Brain pericyte (primary cell): ENCODE measurements at places on chromosomes 1 and 21.

- peak; percentile 86 for DNase-seq
Measured at GRCh38 chr1:227793948-227794816, 21.3 kb upstream of the PRSS38 start.

DNA sequence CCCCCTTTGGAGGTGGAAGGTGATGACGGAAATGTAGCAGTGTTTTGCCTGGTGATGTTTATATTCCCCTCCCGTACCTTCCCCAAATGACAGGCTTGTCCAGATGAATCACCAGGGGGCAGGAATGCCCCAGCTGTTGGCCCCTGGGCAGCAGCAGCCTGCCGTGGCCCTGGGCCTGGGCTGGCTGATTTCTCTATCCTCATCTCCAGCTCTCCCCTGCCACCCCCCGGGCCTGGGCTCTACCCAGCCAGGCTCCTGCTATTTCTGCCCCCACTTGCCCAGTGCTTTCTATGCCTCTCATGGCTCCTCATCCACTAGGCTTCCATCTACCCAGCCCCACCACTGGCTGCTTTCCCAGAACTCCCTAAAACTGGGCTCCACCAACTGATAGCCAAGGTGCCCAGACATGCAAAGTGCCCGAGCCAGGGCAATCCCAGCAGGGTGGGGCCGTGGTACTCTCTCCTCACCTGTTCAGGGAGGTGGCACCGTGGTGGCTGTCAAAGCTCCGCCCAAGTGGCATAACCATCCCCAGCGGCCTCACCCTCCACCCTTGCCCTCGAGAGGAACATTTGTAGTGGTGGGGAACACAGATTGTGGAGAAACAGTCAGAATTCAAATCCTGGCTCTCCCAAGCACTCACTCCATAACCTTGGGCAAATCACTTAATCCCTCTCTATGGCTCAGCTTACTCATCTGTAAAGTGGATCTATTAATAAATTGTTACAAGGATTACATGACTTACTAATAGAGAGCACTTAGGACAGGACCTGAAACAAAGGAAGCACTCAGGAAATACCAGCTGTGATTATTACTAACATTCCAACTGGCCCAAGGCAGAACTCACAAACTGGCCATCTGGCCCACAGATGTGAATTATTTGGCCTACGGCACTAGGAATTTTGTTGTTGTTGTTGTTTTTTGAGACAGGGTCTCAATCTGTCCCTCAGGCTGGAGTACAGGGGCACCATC is 12.8 kb upstream of the ECE1 start:
- no peak for DNase-seq

DNA sequence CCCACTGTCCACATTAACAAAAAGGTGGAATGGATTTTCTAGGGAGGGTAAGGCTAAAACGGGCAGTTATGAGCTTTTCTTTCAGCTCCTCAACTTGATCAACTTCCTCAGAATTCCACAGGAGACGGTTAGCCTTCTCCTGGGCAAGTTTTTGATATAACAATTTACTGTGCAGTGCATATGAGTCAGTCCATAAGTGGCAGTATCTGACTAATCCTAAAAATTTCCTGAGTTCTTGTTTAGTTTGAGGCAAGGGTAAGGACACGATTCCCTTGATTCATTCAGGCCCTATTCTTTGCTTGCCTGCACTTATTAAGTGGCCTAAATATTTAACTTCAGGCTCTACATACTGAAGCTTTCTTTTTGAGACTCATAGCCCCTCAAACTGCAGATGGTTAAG is 6.2 kb upstream of the AADACL3 start:
- no peak for DNase-seq

DNA sequence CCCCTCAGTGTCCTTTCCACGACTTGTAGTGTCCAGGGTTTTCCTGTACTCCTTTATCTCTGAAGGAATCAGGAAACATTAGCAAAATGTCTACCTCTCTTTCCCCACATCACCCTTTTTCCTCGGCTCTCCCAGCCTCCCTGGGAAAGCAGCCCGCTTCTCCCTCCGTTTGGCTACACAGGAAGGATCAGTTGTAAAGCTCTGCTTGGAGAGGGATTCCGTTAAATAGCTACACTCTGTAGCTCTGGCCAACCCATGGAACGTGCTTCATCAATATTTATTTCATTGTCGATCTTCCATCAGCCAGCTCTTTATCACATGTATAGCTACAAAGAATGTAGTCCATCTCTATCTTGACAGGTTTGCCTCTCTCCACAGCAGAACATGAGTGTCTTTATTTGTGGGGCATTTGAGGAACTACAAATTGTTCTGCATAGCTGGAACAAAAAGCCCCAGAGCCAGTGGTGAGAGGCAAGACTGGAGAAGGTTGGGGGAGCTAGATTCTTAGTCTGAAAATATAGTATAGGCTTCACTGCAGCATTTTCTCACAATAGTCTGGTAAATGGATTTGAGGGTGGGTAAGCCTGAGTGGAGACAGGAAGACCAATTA is 191.8 kb downstream of the SLC35F3 start:
- no peak for DNase-seq

- no peak for DNase-seq
Measured at GRCh38 chr1:15107911-15108310, 45.6 kb upstream of the TMEM51 start.

GRCh38 chr1:29825274-29825940 is 589.1 kb downstream of the PTPRU start:
- DNase-seq: no peak

DNA sequence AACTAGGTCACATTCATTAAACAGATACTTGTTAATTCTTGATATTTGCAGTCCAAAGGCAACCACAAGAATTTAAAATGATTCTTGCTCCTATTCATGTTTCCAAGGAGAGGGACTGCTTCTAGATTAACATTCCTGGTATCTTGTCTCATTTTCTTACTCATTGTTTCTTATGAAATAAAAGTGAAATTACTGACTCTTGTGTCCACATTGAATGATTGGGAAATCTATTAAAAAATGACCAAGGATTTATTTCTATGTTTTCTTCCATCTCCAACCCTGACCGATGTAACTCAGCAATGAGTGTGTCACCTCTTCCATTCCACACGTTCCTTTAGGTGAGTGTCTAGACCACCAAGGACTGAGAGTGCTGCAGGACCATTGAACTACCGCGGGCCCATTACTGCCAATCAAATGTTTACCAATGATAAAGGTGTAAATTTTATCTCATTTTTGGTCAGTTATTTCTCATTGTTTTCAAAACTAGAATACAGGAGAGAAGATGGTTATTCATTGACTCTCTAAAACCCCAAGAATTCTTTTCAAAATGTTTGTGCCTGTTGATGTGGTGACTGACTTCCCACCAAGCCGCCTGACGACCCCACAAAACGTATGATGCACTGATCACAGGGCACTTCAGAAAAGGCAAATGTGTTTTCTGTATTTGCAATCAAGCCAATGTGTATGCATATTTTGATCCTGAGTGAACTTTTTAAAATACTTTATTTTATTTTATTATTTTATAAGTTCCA is 414.6 kb upstream of the PTBP2 start:
- no peak for DNase-seq

DNA sequence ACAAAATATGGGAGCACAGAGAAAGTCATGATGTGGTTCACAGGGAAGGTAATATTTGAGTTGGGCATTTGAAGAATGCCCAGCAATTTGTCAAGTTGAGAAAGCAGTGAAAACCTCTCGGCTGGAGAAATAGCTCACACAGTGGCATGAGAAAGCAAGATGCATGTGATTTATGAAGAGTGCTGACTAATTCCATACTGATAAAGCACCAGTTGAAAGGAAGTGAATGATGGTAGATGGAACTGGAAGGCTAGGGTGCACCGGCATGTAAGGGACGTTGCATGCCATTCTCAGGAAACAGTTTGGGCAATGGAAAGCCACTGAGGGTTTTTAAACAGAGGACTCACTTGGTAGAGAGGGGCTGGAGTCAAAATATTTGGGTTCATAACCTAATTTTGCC is 53.5 kb upstream of the MTF2 start:
- DNase-seq: no peak

DNA sequence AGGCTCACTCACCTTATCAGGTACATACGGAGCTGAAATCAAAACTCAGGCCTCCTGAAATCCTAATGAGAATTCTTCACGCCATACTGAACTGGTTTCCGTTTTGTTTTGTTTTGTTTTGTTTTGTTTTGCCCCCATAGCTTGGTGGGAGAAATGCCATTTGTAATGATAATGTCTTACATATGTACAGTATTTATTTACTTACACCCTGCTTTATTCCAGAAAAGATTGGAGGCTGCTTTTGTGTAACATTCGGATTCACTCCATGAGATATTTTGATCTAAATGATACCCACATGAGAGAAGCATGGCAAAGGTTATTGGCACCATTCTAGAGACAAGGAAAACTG is 84.7 kb downstream of the EPHB2 start:
- no peak for DNase-seq

- DNase-seq: no peak
Measured at GRCh38 chr21:29228306-29228705, 70.4 kb upstream of the BACH1 start.

- DNase-seq: no peak
Measured at GRCh38 chr1:195462646-195463045, 1145.6 kb downstream of the KCNT2 start.

GRCh38 chr1:206682111-206682510 is 2.6 kb upstream of the MAPKAPK2 start:
- no peak for DNase-seq

GRCh38 chr1:206556047-206556749 is 48.9 kb downstream of the RASSF5 start:
- no peak for DNase-seq

DNA sequence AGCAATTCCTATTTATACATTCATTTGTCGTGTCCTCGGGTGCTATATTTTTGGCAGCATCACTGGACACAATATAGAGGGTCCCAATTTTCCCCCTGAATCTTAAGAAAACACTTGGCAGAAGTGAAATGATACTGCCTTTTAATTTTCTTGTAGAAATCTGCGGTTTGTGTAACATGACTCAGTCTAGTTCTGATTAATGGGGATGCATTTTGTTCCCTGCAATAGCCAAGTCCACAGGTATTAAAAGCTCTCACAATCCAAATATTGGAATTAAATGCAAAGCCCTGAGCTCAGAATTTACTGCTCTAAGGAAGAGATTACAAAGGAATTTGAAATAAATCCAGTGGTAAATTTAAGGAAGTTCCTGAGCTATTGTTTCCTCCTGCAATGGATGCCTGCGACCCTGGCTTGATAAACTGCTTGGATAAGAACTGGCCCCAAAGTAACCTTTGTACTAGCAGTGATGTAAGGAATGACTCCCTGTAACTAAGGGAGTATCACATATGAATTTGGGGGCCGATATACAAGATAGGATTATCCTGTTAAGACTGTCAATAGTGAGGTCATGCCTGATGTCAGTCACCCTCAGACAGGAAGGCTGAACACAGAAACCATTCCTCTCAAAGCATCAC is 349.7 kb upstream of the C1orf87 start:
- DNase-seq: no peak

DNA sequence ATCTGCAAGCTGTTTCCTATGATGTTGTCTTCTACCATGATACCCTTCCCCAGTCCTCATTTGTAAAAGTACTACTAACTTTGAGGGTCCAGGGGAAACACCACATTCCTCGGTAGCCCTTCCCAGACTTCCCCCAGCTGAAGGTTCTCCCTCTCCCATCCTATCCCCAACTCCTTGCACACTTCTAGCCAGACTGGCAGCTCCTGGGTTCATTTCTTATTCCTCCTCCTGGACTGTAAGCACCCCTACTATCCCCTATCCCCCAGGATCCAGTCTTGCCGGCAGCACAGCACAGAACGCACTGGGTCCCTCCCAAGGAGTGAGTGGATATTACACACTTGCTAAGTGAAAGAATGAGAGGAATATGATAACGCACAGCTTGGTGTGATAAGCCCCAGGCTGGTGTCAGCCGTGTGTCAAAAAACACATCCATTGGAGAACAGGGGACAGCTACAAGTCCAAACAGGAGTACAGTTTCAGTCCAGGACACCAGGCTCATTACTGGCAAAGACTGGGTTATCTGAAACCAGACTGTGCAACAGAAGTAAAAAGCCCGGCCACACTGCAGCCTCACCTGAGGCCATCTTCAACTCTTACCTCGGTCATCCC is 100.2 kb downstream of the SSBP3 start:
- DNase-seq: no peak

GRCh38 chr1:149885339-149886120 is 13.8 kb upstream of the BOLA1 start:
- DNase-seq: peak; percentile 61

- no peak for DNase-seq
Measured at GRCh38 chr1:35507947-35508346, 49.3 kb downstream of the KIAA0319L start.

- no peak for DNase-seq
Measured at GRCh38 chr1:11999236-11999635, 19.0 kb downstream of the MFN2 start.

DNA sequence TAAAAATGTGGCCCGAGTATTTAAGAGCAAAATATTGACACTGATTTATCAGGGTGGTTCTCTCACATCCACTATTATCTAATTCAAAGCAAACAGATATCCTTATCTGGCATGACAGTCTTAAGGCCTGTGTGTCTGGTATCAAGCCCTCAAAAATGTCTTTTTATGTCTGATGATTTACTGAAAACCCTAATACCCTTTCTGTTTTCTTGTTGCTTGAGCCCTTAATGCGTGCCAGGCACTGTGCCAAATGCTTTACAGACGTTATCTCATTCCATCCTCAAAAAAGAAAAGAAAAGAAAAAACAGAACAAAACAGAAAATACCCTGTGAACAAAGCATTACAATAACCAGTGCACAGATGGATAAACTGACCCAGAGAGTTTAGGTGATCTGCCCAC is 5.7 kb downstream of the DUSP23 start:
- no peak for DNase-seq

DNA sequence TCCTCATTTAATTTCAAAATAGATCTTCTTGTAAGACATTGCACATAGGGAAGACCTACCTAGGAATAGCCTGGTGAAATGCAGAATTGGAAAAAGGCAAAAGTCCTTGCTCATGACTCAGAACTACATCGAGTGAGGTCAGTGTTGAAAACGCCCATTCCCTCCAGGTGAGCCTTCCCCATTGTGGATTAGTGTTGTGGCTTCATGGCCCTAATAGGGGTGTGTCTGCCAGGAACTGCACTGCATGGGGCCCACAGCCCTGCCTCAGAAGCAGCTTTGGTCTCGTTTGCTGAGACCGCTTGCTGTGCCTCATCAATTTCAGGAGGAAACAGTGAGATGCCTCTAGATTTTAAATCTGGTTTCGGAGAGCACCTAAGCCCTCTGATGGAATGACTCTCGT is 17.0 kb downstream of the TFF3 start:
- no peak for DNase-seq

DNA sequence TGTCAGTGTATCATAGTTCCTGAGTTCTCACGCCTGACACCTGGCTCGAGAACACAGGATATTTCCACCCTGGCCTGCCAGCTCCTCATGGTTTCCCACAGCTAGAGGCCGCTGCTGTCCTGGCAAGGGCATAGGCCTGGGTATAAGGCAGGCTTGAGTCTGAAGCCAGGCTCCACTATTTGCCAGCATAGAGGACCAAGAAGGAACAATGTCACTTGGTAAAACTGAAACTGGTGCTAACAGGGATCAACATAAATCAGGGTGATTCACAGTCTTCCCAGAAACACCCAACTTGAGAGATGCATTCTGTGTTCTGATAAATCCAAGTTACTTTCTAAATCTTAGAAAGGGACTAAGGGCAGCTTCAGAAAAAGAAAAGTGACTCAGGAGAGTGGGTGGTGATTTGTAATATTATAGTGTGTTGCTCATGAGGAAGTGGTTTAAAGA is 6.9 kb upstream of the S100A2 start:
- DNase-seq: no peak

- no peak for DNase-seq
Measured at GRCh38 chr21:45510466-45510955, 31.7 kb downstream of the SLC19A1 start.
